Activated T-cell treated with anti-CD3 and anti-CD28 coated beads, Interleukin-2, amount 50 U/mL, for 24 hours (primary cell): ENCODE measurements at places on chromosomes 16 and 17.
A peak's percentile ranks its signal among the peaks of the same experiment; 100 is the strongest.

DNA sequence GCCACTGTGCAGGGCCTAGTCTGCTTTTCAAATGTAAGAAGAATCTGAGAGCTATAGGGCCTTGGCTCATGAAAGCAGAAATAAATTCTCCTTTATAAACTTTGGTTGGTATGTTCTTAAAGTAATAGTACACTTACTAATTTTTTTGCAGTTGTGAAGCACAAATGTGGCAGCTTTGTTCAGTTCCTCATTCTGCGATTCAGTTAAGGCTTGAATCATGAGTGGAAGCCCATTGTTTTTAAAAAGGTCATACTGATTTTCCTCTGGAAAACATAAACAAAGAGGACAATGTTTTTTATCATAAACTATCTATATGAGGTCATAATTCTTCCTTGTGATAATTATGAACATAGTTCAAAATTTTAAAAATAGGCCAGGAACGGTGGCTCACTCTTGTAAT lies 23.6 kb upstream of the DYNC1LI2 start:
- DNase-seq = no peak

- no peak for DNase-seq
Observed at GRCh38 chr17:38449364-38449763, 21.1 kb downstream of the ARHGAP23 start.

- DNase-seq = no peak
Observed at GRCh38 chr17:81373536-81374160, 21.6 kb upstream of the BAHCC1 start.

DNA sequence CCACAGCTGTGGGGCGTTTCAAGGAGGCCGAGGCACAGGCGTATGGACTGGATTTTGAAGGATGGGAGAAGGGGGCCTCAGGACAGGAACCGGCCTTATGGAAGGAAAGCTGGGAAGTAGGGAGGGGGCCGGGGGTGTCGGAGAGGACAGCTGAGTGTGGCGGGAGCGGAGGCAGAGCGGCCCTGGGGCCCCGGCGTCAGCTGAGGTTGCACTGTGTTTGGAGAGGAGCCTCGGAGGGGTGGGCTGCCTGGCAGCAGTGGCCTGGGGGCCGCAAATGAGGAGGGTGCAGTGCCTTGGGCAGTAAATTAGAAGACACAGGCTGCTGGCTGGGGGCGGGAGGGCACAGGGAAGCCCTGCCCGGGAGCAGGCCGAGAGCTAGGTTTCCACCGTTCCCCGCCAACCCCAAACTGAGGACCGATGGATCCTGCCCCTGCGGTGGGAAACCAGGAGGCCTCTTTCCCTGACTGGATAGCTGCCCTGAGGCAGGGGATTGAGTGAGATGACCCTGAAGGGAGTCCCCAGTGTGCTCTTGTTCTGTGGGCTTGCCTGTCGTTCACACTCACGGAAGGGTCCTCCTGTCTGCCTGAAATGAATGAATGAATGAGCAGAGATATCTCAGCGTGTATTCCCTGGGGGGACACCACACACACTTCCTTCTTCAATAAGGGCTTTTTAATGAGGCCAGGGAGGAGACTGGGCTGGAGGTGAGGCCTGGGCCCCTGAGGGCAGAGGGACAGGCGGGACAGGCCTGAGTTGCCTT lies 18.4 kb downstream of the FOXJ1 start:
- DNase-seq = no peak

- peak; percentile 90 for DNase-seq
Observed at GRCh38 chr16:89860747-89861304, 12.6 kb upstream of the TCF25 start.

- no peak for DNase-seq
Observed at GRCh38 chr16:4699046-4699556, 5.7 kb downstream of the NUDT16L1 start.
